H1 (cell line): ENCODE measurements at places on chromosomes 1 and 21.

DNA sequence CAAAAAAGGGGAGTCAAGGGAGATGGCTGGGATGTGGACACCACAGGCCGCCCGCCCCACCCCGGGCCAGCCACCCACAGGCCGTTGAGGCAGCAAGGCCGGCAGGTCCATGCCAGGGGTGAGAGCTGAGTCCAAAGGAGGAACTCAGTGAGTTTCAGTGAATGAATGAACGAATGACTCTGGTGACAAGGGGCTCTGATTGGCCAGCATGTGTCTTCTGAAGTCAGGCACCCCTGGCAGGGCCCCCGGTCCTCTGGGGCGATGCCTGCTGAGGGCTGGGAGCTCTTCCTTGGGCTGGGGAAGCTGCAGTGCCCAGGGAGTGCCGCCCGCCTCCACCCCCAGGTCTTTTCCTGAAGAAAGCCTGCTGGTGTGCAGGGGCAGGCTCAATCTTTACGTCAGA, 236.1 kb upstream of the VAMP3 start:
- DNase-seq, result no peak

GRCh38 chr1:44073528-44073927, 42.3 kb upstream of the SLC6A9 start:
- DNase-seq, result no peak

- DNase-seq, result no peak
Measured at GRCh38 chr1:66943361-66943969, 18.7 kb downstream of the MIER1 start.

DNA sequence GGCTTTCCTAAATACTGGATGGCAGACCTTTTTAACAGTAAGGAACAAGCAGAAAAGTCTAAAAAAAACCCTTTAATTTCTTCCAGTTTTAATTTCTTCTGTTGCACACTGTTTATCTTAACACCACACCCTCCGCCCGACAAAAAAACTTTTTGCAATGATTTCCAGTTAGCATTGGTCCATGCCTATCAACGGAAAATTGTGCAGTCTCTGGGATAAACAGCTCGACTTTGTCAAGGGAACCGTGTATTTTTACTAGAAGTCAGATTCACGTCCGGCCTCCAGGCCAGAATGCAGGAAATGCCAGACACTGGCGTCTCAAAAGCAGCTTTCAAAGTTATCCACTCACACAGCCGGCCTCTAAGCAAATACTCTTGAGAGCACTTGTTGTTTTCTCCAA, 378 bp upstream of the NUP210L start:
- no peak for DNase-seq

DNA sequence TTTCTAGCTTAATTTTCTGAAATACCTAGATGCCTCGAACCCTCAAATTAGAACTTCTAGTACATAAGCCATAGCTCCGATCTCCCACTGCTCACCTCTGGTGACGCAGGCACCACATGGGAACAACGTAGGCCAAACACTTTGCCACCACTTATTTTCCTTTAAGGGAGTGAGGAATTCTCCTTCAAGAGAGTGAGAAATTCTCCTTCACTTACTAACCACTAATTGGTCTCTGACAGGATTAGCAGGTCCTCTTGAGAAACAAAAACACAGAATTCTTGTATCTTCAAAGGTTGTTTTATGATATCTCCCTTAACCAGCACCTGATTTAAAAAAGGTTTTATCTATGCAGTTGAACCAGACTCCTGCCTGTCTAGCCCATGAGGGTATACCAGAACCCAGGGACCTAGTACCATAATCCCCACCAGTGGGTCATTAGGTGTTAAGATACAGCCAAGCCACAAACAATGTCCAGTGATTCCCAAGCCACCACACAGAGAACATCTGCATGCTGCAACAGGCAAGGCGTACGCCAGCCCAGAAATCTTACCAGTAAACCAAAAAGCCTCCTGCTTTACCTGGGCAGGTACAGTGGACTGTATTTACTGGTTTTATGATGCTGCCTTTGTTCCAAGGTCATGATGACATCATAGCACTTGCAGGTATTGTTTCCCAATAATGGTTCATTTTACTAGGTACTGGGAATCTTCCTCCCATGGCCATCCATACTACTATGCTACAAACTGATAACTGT, 20.3 kb upstream of the CXADR start:
- DNase-seq, result no peak

DNA sequence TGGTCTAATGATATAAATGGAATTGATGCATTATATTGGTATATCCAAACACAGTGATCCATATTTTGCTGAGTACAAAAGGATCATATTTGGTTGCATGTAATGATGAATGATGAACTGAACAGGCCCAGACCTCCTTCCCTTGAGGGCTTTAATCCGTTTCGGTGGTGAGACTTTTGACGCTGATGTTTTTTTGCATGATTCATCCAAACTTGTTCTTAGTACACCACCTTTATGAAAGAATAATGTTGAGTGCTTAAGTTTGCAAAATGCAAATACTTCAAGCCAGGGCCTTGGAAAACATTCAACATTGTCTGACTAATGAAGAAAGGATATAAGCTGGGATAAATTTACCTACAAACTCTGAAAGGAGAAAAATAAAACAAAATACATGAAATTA, 19.2 kb downstream of the HOOK1 start:
- no peak for DNase-seq

DNA sequence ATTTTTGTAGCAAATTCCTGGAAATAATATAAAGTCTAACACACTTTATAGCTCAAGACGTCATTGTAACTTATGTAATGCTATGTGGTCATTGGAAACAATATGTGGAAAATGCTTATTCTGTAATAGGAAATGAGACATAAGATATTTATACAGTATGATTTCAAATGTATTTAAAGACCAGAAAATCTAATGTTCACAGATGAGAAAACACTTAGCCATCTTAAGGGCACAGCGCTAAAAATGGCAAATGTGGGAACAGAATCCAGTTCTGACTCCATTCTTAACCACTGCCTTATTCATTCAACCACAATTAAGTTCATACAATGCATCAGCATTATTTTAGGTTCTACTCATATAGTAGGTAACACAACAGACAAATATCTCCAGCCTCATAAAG, 12.5 kb downstream of the CSDE1 start:
- DNase-seq, result no peak

DNA sequence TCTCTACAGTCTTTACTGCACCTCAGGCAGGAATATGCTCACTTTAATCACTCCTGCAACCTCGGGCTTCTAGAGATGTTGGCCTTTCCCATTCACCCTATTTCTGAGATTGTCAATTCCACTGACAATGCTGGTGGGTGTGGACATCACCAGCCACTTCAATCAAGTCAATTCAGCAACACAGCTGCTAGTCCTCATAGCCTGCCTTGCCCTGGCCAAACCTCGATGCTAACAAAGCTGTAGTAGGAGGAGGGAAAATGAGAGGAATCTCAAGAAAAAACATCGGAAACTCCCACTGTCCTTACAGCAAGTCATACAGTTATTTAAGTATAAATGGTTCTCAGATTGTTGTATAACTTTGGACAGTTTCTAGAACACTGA, 155.0 kb downstream of the KCNH1 start:
- DNase-seq, result no peak

DNA sequence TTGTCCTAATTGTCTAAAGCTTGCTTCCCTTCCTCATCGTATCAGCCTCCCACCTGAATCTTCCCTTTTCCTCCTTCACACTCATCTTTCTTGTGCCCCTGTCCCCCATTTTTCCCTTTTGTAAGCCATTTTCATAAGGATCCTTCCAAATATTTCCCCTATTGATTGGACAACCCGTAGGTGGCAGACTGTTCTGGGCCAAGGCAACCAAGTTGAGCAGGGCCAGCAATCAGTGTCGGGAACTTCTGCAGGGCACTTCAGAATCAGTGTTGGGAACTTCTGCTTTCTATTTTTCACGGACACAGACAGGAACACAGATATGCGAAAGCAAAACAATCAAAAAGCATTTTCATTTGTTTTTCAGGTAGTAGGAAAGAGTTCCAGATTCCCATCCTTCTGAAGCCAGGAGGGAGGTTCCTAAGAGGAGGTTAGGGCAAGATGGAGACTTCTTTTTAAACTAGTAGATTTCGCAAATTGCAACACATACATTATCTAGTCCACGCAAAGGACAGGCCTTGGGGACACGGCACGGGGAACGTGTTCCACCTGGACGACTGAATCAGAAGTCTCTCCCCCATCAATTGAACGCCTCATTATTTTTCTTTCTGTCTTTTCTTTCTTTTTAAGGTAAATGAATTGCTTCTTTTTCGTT, 691 bp upstream of the MPZL1 start:
- no peak for DNase-seq

DNA sequence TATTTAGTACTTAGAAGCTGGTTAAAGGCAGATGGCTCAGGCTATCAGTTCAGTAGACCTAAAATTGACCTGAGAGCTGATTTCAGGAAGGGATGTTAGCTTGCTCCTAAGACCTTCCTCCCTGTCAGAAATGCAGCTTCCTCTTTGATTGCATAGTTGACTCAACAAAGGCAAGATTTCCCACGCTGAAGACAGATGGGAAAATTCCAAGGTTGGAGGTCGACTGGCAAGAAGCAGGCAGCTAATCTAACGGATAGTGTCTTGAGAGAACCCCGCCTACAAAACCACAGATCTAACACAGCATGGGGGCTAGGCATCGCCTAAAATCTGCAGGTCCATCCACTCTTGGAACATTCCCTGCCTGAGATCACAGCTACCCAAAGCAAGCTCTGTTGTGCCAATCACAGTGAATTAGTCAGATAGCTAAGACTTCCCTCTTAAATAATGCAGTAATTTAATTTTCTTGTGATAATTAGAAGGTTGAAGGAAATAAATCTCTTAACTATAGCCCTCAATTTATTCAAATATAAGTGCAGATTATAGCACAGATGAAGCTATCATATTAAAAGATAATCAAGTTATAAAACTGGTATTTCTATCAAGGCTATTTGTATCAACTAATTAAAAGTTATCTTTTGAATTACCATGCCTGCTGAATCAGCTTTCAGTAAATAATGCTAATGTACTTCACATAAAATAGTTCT, 357.8 kb upstream of the SGIP1 start:
- DNase-seq, result no peak

GRCh38 chr1:29171089-29171488, 10.6 kb downstream of the SRSF4 start:
- DNase-seq, result no peak

DNA sequence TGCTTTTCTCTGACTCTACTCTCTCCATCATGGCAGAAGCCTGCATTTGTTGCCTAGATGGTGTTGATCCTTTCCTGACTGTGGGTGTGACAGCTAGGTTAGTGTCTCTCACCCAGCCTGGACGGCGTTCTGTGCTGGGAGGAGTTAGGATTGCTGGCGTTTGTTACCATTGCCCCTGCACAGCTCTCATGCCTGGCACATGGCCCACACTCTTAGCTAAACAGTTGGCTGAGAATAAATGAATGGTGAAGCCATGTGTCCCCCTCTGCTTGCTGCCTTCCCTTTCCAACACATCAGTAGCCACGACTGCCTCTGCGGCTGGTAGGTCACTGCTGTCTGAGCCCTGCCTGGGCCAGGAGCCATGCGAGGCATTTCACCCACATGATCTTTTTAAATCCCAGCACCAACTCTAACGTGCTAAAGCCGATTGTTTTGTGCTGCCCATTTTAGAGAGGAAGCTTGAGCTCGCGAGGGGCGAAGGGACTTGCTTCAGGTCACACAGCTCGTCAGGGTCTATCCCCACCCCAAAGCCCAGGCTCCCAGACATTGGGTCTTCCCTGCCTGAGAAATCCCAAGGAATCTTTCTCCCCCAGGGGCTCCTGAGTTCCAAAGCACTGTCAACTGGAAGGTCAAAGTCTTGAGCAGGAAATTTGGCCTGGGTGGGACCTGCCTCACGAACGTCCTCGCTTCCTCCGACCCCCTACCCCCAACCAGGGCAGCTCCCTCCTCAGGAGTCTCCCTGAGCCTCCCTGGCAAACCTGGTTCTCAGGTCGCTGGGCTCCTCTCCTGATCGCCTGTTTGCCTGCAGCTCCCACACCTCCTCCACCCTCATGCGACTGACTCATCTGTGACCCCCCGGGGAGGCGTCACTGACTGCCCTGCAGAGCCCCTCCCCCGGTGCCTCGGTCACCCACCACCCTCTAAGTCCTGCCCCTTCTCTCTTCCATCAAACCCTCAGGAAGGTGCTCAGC, 271.7 kb upstream of the C1orf174 start:
- no peak for DNase-seq

- DNase-seq, result no peak
Measured at GRCh38 chr1:85623061-85623471, 42.5 kb downstream of the CCN1 start.

DNA sequence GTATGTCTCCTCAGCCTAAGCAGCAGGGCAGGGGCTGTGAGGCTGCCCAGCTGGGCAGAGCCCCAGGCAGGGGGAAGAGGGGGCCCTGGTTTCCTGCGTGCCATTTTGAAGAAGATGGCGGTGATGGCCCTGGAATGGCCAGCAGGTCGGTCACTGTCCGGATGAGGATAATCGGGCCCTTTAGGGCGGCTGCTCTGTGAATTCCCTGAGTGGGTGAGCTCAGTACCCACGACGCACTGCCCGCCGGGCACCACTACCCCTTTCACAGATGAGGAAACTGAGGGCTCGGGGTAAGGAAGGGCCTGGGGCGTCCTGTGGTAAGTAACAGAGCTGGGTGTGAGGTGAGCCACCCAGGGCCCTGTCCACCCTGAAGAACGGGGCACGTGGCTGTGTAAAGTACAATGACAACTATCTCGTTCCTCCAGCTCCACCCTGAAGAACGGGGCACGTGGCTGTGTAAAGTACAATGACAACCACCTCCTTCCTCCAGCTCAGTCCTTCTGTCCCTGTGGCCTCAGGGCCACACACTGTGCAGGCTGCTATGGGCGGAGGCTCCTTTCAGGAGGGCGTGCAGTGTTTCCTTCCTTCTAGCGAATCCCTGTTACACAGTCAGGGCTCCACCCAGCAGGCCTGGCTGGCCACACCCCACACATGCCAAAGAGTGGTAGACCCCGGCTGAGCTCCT, 23.2 kb downstream of the ITGB2 start:
- DNase-seq, result no peak

DNA sequence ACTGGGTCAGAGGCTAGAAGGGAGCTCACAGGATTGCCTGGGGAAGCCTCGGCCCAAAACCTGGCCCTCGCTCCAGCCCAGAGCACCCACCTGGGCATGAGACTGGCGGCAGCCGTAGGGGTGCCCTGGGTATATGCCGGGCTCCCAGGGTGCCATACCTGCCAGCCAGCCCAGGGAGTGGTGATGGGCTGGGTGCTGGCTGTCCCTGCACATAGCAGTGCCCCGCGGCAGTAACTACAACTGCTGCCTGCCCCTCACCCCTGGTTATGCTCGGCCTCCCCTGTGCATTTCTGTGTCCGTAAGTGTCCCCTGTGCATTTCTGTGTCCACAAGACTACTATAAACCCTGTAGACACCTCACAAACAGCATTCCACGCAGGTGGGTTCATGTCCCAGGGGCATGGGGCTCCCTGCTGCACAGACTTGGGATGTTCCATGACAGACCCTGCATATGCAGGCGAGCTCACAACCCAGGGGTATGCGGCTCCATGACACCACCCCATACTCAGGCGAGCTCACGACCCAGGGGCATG, 5.8 kb upstream of the SPATC1L start:
- no peak for DNase-seq

DNA sequence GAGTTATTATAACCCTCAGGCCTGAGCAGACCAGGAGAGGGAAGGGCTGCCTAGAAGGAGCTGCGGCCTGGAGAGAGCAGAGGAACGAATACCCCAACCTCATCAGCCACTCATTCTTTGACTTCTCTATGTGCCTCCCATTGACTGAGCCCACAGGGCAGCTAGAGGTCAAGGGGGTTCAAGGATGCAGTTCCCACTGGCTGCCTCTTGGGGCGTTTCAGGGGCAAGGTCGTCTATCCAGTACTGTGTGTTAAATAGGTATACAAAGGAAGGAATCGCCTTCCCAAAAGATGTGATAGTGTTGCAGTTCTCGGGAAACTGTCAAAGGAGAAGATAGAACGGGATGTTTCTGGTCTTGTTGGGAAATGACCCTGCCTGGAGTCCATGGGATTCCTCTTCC, 250.6 kb downstream of the PRDM2 start:
- DNase-seq, result peak; percentile 34
